ENCODE measurements at places on chromosomes 16 and 17.
A peak's percentile ranks its signal among the peaks of the same experiment; 100 is the strongest.

DNA sequence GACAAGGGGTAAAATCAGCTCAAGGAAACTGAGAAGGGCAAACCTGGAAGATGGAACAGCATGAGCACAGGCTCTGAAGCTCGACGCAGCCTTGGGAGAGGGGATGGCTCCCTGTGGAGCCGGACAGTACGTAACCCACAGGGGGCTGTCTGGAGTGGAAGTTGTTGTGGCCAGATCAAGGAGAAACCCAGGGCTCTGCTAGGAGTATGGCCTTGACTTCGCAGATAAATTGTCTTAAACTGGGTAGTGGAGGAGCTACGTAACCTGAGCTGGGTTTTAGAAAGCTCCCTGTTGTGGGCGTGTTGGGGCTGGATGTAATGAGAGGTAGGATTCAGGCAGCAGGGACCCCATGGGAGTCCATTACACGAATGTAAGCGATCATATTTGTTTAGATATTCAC is 25.5 kb upstream of the AXIN2 start:
- no peak for DNase-seq

- no peak for DNase-seq
These were observed 35.5 kb downstream of the CPNE2 start for GRCh38 chr16:57127836-57128235.

- DNase-seq: no peak
These were observed 195.2 kb downstream of the IRX5 start for GRCh38 chr16:55125818-55126385.

GRCh38 chr17:15377616-15378015 is 36.2 kb upstream of the TEKT3 start:
- no peak for DNase-seq

DNA sequence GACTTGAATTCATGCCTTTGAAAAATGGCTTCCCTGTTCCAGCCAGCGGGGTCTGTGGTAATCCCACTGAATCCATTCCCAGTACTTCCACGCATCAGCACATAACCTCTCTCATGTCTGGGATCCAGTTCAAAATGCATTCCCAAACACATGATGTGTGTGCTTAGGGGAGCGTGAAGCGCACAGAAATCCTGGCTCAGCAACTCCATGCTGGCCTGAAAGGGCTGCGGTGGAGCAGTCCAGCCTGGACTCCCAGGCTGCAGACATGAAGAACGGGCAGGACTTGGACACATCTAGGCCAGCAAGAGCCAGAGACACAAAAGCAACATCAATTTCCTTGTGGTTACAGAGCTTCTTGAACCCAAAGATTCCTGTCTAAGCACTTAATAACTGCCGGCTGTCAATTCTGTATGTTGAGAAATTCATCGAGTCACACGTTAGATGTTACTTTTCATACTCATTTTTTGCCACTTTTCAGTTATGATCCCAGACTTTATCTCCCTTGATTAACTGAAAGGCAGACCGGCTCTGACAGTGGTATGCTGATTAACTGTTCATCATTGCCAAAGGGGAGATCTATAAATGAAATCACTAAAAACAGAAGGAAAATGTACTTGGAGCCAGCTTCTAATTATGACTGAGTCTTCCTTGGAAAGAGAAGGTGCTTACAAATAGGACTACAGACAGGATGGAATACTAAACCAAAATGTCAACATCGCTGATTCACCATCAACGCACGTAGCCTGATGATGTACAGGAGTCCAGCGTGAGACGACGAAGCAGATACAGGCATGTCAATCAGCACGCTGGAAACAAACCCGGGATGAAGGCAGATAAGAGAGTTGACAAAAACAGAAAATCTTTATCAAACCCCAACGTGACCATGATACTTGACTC is 23.0 kb downstream of the NSMCE1 start:
- DNase-seq: peak; percentile 58

GRCh38 chr17:74773871-74774286 is 2.3 kb downstream of the NAT9 start:
- no peak for DNase-seq

DNA sequence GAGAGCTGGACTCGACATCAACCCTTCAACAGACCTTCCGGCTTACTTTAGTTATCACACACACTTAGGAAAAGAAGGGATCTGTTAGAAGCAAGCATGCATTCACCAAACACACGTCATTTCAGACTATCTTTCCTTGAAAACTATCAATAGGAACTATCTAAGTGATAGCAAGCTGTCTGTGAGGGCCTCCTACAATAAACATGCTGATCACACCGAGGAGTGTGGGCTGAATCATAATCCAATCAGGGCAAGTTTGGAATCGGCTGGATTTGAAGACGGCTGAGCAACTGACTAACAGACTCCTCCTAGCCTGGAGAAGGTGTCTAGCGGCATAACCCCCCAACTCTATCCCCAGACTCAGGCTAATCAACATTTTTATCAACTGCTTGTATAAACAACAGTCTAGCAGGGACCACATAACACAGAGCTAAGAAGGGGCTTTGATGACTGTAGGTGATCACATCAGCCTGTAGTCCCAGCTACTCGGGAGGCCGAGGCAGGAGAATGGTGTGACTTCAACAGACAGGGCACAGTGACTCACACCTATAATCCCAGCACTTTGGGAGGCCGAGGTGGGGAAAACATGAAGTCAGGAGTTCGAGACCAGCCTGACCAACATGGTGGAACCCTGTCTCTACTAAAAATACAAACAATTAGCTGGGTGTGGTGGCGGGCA is 14.1 kb downstream of the NXN start:
- no peak for DNase-seq

- no peak for DNase-seq
These were observed 13.5 kb upstream of the DYNLRB2 start for GRCh38 chr16:80527297-80527696.

DNA sequence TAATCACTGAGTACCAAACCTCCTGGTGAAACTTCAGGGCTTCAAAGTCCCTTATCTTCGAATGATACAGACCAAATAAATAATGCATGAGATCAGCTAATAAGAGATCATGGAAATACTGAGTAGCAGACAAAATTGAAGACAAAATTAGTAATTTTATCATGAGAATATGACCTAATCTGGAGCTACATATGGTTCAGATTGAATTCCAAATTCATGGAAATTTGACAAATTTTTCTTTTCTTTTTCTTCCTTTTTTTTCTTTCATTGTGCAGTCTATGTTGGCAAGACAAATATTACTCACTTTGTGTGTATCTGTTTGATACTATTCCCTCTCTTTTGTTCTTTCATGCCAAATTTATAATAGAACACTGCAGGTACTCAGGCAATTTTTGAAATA is 218.1 kb upstream of the KCNJ16 start:
- DNase-seq: no peak

DNA sequence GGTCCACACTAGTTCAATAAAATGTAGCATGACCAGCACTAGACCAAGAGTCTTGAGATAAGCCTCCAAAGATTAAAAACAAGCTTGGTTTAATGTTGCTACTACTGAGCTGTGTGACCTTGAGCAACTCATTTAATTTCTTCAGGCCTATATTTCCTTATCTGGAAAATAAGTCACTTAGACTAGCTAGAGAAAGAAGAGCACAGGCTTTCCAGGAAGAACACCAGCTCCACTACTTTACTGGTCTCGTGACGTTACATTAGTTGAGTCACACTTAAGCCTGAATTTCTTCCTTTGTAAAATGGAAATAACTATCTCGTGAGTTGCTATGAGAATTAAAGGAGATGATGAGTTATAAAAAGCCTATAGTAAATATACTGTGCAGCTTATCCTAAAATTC is 5.4 kb downstream of the HELZ start:
- no peak for DNase-seq

All from omental fat pad (tissue), 4 donors.